ENCODE measurements at places on chromosomes 6 and 20.

GRCh38 chr20:652615-653109, 338 bp downstream of the SRXN1 start:
- no peak for DNase-seq

- no peak for DNase-seq
Measured at GRCh38 chr6:20879121-20879520, 344.9 kb downstream of the CDKAL1 start.

- DNase-seq: no peak
Measured at GRCh38 chr6:88561034-88561953, 395.1 kb upstream of the CNR1 start.

DNA sequence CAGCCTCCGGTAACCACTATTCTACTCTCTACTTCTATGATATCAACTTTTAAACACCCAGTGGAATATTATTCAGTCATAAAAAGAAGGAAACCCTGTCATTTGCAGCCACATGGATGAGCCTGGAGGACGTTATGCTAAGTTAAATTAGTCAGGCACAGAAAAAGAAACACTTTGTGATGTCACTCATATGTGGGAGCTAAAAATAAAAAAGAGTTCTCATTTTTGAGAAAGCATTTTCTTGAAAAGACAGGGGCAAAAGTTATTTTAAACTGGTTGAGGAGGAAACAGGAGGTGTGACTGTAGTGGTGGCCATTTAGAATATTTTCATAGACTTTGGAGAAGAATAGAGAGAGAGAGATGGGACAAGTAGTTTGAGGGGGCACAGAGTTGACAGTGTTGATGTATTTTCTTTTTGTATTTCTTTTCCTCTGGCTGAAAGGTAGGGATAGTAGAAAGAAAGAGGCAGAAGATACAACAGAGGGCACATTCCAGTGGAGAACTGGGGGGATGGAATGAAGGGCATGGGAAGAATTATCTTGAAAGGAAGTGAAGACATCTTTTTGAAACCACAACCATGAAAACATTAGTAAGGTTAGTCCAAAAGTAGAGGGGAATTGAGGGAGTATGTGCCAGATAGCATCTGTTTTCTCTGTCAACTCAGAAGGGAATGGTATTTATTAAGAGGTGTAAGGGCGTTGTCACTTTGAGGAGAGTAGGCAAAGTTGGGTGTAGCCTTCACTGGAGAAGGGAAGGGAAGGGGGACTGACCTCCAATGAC, 181.3 kb upstream of the GMDS start:
- DNase-seq: no peak

GRCh38 chr6:1081551-1082284, 230.2 kb upstream of the FOXQ1 start:
- no peak for DNase-seq

- DNase-seq: no peak
Measured at GRCh38 chr6:12222405-12223366, 67.5 kb upstream of the EDN1 start.

DNA sequence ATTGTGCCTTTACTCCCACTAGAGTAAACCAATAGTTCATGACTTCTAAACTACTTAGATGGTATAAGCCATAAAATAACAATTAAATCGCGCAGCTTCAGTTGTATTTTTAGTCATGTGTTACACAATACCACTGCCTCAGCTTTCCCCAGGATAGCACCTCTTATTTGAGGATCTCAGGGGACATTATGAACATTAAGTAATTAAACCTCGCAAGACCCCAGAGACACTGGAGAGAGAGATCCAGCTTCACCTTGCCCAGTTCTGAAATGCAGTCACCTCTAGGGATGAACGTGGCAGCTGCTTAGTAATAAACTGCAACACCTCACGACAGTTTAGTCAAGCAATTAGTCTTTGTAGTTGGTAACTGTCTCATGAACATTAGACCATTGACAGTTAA, 87.1 kb downstream of the CFAP61 start:
- no peak for DNase-seq

- no peak for DNase-seq
Measured at GRCh38 chr6:159730332-159730676, 3.0 kb downstream of the WTAP start.

GRCh38 chr6:4351520-4352321, 216.3 kb upstream of the ECI2 start:
- peak; percentile 48 for DNase-seq

DNA sequence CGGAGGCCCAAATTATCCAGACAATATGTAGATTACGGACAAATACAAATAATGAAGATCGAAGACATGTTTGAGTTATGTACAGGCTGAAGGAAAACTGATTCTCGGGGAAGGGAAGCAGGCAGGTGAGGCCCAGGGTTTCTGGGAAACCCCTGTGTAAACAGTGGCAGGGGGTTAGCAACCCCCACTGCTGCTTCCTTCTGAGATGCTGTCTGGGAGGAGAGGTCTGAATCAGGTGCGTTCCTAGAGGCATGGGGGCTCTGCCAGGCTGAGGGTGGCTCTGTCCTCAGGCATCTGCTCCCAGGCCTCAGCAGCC, 7.2 kb upstream of the MDGA1 start:
- no peak for DNase-seq

DNA sequence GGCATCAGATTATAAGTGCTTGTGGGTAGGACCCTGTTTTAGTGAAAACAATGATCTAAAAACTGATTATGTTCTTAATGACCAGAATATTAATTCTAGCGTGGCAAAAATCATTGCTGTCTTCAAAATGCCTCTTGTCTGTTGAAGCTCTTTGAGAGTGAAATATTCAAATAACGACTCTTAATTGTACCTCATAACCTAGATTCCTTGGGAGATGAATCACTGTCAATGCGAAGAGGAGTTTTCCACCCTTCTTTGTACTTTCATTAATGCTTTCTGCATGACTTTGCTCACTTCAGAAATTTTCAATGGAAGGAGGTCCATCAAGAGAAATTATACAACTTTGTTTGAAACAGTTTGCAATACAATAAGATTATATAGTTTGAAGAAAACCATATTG, 71.5 kb downstream of the CRYBG1 start:
- no peak for DNase-seq

GRCh38 chr20:40882152-40882551, 146.5 kb upstream of the TOP1 start:
- no peak for DNase-seq

DNA sequence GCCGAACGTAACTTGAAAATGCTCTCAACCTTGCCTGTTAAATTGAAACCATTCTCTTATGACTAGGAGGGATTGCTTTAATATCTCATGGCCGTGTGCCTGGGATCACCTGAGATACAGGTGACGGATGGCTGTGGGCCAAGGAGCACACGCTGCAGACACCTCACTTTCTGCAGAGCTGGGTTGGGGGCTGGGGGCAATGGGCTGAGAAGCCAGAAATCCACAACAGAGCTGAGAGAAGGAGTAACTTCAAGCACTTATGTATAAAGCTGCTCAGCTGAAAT, 170.9 kb downstream of the DTNBP1 start:
- no peak for DNase-seq

GRCh38 chr6:69861986-69862385, 4.4 kb upstream of the COL19A1 start:
- DNase-seq: no peak

GRCh38 chr20:9515214-9515585, 810 bp downstream of the LAMP5 start:
- DNase-seq: no peak

DNA sequence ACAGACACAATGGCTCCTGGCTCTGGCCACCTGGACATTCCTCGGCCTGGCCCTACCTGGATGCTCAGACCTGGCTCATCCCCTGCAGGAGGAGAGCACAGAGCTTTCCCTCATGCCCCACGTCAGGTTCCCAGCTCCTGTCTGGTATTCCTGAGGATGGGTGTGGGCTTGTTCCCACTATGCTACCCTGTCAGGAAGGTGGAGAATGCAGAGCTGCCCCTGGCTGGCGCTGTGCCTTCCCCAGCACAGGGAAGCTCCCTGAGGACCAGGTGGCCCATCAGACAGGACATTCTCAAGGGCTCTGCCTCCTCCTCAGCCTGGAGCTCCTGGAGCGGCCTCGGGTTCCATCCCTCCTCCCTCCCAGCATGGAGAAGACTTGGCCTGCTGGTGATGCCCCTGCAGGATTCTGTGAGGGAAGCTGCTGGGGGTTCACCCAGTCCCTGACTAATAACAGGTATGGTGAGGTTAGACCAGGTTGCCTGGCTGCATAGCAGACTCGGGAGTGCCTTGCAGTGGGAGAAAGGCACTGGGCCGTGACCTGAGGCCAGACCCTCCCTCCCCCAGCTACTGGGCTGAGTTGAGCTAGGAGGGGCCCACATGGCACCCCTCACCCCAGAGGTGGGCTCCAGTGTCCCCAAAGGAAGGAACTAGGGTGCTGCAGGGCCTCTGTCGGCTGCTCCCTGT, 156.0 kb upstream of the MLN start:
- no peak for DNase-seq

GRCh38 chr6:164534070-164534766, 775.2 kb downstream of the C6orf118 start:
- no peak for DNase-seq

- peak; percentile 39 for DNase-seq
Measured at GRCh38 chr6:16238057-16238962, at the start of gene GMPR. TSS of gene GMPR (plus strand) at chr6:16238587. CDS start at chr6:16238694, 107 bp downstream.

DNA sequence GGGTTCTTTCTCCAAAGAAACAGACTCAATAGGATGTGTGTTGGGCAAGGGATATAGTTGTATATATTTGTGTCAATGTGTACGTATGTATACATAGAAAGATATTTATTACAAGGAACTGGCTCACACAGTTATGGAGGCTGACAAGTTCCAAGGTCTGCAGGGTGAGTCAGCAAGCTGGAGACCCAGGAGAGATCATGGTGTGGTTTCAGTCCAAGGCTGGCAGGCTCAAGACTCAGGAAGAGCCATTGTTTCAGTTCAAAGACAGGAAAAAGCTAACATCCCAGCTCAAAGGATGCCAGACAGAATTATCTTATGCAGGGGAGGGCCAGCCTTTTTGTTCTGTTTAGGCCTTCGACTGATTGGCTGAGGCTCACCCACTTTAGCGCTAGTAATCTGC, 89.9 kb upstream of the RALGAPA2 start:
- DNase-seq: no peak

DNA sequence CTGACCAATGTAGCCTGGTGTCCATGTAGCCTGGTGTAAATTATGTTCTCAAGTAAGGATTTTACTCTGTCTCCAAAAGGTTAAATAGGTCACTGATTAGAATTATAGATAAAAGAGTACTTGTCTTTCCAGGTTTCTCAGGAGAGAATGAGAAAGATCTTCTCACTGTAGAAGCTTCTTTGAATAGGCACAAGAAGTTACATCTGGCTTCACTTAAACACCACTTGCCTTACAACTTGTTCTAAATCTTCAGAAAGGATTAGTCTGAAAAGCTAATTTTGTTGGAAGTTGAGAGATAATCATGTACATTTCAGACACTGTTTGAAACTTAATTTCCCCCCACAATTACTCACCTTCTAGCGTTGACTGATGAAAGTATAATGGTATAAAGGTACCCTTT, 275.3 kb downstream of the FARS2 start:
- DNase-seq: no peak

DNA sequence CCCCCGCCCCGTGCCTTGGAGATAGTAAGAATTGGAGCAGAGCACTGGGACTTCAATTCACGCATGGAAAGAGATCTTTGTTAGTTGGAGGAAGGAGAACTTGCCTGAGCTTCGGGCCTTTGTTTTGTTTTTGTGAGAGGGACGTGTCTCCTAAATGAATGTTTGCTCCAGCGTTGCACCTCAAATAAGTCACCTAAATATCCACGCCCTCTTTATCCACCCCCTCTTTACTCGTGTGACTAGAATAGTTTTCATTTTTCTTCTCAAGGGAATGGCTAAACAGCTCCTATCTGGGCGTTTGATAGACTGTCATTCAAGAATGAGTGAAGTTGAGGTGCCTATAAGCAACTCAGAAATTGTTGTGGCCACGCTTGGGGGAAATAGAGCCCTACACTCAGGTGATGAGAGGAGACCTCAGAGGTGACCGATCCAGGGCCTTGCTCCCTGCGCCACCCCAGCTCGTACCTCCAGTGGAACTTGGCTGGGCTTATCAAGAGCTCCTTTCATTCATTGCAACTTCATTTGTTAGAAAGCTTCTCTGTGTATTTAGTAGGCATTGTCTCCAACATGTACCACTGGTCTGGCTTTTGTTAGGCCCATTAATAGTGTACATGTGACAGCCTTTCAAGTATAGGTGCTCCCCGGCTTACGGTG, 861 bp downstream of the PCMTD2 start:
- no peak for DNase-seq

GRCh38 chr6:70668499-70668812, 773 bp downstream of the SMAP1 start:
- peak; percentile 25 for DNase-seq

GRCh38 chr20:18926965-18927364, 113.4 kb downstream of the SCP2D1 start:
- DNase-seq: no peak

- DNase-seq: no peak
Measured at GRCh38 chr20:32628960-32629530, 43.9 kb upstream of the NOL4L start.

DNA sequence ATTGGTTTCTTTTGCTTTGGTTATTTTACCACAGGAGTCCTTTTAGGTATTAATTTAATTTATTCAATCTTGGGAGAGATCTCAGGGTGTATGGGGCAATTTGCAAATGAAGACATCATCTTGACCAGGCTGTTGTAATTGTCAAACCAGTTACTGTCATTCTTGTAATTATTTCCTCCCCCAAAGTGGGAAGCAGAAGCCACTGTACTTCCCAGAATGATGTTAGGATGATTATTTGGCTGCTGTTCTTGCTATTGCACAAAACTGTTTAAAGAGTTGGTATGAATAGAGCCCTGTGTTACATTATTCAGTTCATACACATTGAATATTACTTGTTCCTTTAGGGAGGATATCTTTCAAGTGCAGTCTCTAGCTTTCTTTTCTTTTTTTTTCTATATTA, 1.7 kb downstream of the TAAR6 start:
- DNase-seq: no peak

DNA sequence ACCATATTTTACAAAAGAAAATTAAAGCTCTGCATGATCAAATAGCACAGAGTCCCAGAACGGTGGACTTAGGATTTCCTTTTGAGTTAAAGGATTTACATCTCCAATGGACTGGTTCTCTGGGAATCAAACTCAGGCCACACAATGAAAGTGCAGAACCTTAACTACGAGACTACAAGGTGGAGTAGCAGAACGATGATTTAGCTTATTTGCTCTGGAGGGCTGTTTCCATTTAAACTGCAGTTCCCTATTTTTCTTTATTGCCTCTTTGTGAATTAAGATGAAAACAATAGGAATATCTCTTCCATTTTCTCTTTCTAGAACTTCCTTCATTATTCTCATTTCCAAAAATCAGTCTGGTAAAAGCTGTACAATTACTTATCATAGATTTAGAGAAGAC, 65.7 kb downstream of the TFAP2B start:
- DNase-seq: no peak

DNA sequence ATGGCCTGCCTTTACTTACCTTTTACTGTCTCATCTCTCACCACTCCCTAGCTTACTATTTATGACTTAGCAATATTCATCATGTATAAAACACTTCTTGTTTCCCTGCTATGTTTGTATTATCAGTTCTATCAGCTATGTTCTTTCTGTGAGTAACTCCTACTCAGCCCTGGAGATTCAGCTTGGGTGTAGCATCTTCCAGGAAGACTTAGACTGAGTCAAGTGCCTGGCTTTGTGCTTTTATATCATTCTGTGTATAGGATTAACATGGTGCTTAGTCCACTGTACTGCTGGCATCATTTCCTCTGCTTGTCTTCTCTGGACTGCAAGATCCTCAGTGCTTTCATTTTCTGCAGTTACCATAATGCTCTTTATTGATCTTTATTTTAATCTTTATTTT, 257.8 kb downstream of the BTBD3 start:
- DNase-seq: no peak
